ENCODE measurements at places on chromosomes 1 and 21.

GRCh38 chr1:235697508-235697907 is 47.9 kb upstream of the GNG4 start:
- no peak for DNase-seq

DNA sequence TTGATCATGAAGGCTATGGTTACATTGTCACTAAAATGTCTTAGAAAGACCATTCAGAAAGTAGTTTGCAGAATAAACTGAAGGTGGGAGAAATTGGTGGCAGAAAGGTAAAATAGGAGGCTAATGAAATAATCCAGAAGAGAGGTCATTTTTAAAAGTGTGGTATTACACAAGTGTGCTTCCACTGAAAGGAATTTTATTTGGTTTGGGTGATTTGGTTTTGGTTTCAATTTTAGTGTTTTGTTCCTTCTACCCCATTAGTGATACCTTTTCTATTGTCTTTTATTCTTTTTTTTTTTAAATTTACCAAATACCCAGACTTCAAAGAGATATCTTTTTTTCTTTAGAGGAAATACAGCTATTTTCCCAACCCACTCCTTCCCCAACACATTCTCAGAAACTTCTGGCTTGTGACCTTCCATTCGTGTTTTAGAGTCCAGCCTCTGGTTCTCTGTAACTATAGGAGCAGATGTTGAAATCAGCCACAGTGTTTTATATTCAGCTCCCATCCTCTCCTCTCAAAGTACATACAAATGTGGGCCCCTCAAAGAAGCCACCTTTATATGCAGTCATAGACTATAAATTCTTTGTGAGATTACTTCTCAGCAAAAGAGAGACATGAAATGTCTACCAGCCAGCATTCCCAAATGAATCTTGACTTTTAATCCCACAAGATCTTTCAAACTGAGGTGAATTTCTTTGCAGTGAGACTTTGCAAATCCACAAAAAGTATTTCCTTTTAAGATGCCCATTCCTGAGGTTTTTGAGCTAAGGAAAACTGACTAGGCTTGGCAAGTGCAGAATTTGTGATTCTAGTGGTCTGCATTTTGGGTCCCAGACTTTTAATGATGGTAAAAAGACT is 42.0 kb upstream of the PALMD start:
- DNase-seq: no peak

- DNase-seq: no peak
These were observed 26.3 kb upstream of the SYT14 start for GRCh38 chr1:209911746-209912145.

- DNase-seq: no peak
These were observed 7.7 kb upstream of the PAFAH2 start for GRCh38 chr1:26005434-26006105.

DNA sequence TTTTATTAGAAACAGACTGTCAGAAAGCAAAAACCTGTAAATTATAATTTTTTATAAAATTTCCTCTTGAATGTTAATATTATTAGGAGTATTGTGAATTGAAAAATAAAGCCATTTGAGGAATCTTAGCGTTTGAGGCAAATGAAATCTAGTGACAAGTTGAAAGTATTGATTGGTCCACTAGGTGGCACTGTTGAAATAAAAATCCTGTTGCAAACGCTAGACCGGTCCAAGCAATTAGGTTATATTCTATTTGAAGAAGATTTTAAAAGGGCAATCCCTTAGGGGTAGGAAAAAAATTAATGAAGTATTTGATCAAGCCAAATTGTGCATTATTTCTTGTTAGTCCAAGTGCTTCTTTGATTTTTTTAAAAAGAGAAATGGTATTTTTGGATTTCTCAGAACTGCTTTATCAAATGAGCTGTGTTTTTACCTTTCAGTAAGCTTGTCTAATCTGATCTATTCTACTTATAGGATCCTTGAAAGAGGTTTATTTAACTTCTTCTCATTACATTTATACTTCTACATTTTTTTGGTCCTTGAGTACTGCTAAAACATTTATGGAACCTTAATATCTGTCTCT is 57.7 kb downstream of the ATG4C start:
- DNase-seq: no peak

GRCh38 chr1:63662841-63663240 is 69.6 kb downstream of the PGM1 start:
- no peak for DNase-seq

DNA sequence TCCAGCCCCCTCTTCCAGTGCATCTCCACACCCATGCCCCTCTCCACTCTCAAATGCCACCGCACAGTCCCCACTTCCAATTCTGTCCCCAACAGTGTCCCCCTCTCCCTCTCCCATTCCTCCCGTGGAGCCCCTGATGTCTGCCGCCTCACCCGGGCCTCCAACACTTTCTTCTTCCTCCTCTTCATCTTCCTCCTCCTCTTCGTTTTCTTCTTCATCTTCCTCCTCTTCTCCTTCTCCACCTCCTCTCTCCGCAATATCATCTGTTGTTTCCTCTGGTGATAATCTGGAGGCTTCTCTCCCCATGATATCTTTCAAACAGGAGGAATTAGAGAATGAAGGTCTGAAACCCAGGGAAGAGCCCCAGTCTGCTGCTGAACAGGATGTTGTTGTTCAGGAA is 80.8 kb downstream of the PRDM2 start:
- DNase-seq: no peak

DNA sequence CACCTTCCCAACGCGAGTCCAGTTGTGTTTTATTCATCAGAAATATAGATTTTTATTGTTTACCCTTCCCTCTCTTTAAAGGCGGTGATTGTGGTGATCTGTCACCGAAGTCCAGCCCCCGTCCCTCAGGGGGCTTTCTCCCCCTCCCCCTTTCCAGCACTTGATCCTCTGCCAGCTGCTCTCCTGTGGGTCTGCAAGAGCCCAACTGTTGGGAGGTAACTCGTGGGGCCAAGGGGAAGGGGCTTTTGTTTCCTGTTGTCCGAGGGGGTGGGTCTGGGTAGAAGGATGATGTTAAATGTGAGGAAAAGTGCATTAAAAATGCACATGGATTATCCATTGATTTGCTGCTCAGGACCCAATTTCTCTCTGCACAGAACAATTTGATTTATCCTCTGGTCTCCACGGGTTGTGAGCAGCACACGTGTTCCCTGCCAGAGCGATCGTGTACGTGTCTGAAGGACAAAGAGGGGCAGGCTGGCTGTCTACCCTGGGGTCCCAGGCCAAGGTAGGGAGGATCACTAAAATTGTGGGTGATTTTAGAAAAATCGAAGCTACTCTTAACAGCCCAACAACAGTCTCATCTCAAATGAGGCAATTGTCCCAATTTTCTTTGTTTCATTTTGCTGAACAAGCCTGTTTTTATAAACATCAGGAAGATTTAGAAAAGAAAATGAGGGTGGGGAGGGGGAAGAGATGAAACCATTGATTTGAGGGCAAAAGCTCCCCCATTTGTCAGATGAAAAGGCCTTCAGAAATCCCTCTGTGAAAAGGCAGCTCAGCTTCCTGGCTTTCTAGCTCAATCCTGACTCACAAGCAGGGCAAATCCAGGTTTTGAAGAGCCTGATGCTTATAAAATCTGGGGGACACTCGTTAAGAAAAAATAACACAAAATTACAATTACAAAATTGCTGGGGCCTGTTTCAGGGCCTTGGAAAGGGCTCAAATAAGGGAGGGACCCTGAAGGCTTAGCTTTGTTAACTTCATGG is 176.2 kb downstream of the RHOU start:
- no peak for DNase-seq

- no peak for DNase-seq
These were observed 19.7 kb upstream of the RNU1-4 start for GRCh38 chr1:16720351-16721223.

- DNase-seq: no peak
These were observed 111.2 kb downstream of the SPAG17 start for GRCh38 chr1:118073648-118074435.

DNA sequence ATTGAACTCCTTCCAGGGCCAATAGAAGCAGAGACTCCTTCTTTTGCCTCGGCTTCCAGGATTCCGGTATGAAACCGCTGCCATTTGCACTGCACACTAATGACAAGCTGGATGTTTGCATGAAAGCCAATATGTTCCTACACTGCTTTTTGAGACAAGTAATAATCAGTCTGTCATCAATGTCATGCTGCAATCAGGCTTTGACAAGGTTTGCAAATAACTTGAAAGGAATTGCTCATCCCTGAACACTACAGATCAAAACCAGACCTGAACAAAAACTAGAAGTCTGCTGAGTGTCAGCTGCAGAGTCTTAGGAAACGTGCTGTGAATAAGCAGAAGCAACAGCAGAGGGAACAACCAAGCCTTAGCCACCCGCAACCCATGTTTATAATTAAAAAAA is 720.7 kb upstream of the CXADR start:
- DNase-seq: no peak

GRCh38 chr1:209590405-209590804 is 6.9 kb downstream of the CAMK1G start:
- DNase-seq: no peak

DNA sequence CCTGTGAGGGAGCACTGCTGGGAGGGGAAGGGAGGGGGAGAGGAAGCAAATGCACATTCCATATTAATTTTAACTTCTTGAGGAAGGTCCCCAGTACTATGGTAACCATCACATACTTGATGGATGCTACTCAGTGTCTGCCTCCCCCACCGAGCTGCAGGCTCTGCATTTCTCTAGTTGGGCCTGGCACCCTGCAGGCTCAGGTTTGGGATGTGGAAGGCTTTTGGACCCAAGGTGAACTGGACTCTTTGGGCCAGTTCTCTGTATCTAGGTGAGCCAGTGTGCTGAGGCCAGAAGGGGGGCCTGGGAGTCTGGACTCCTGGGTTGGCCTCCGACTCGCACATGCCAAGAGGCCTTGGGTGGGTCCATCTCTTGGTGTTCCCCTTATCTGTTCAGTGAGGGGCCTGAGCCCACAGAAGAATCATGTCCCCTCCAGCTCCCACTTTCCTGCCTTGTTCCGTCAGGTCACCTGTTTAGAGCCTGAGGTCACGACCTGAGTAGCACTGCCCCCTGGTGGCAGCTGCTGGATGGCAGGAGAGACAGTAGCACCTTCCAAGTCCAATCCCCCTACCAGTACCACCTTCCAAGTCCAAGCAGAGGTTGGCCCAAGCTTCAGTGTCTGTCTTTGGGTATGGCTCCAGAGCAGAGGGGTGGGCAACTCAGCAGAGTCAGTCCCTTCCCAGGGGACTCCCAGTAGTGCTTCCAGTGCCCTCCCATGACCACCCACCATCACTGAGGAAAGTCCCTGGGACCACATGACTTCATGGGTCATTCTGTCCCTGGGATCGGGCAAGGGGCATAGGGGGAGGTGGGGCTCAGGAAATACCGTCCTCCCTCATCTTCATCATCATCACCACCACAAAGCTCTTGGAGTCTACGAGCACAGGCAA is 241.8 kb downstream of the TRABD2B start:
- DNase-seq: no peak

- no peak for DNase-seq
These were observed 221.6 kb downstream of the RHOU start for GRCh38 chr1:228956864-228957263.

DNA sequence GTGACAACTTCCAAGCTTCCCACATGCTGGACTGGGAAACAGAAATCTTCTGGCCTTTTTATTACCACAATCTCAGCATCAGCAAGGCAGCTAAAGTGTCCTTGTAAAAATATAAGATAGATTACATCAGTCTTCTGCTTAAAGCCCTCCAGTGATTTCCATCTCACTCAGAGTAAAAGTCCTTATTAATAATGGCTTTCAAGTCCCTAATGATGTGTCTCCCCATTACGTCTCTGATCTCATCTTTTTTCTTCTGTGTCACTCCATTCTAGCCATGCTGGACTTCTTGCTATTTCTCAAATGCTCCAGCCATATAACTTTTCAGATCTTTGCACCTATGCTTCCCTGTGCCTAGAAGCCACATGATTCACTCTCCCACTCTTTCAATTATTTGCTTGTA is 22.1 kb downstream of the PAPPA2 start:
- no peak for DNase-seq

DNA sequence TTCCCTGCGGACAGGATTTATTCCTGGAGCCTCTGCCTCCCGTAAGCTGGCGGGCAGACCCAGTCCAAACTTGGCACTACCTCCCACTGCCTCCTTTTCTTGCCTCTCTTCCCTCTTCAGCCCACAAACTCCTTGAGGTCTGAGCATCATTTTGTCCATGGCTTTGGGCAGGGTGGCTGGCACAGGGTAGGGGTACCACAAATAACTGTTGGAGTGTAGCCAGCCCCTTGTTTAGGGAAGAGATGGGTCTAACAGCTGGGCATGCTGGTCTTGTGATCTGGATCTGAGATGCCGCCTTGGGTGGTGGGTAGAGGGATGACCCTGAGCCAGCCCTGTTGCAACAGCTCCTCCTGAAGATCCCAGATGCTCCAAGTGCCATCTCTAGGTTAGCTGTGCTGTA is 71.4 kb upstream of the CLDN14 start:
- no peak for DNase-seq

GRCh38 chr1:228100822-228101613 is 2.1 kb downstream of the C1orf35 start:
- no peak for DNase-seq

DNA sequence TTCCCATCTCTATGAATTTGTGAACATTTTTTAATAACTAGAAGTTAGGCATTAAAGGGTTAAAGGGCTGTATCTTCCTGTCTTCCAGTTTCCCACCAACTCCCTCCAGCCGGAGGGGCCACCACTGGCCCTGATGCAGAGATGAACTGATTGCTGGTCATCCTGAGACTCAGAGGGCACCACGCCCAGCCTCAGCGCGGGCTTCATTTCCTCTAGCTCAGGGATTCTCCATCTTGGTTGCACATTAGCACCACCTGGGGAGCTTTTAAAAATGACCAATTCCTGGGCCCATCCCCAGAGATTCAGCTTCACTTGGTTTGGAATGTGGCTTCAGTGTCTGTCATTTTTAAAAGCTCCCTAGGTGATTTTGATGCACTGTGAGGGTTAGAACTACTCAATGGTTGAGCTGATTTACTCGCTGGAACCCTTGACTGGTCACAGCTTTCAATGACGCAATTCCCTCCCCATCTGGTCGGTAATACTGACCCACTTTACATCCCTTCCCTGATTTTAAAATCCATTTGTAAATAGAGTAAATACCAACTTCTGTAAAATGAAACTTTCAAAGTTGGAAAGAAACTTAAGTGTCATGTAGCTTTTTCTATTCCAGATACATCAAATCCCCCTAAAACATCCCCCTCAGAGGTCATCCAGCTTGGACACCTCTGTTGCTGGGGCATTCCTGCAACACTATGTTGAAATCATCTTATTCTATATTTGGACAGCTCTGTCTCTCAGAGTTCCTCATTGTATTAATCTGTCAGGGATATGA is 5.1 kb downstream of the NAV1 start:
- no peak for DNase-seq
